ENCODE measurements at places on chromosomes 4 and X.

DNA sequence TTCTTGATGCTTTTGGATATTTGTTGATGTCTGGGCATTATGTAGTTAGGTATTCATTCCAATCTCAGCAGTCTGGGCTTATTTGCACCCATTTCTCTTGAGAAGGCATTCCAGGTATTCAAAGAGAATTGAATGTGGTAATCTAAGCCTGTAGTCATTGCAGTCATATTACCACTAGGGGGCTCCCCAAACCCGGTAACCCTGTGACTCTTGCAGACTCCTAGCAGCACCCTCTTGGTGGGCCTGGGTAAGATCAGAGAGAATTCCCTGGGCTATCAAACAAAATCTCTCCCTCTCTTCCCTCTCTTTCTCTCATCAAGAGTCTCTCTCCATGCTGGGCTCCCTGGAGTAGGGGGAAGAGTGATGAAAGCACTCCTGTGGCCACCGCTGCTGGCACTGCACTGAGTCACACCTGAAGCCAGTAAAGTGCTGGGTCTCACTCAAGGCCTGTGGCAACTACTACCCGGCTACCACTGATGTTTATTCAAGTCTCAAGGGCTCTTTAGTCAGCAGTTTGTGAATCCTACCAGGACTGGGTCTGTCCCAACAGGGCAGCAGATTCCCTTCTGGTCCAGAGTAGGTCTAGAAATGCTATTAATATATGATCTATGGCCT lies 187.7 kb upstream of the NUDT10 start:
- no peak for DNase-seq

- no peak for DNase-seq
Observed at GRCh38 chrX:10828640-10829039, 208.3 kb upstream of the MID1 start.

GRCh38 chr4:59979061-59979460 lies 1221.1 kb upstream of the ADGRL3 start:
- DNase-seq: no peak

DNA sequence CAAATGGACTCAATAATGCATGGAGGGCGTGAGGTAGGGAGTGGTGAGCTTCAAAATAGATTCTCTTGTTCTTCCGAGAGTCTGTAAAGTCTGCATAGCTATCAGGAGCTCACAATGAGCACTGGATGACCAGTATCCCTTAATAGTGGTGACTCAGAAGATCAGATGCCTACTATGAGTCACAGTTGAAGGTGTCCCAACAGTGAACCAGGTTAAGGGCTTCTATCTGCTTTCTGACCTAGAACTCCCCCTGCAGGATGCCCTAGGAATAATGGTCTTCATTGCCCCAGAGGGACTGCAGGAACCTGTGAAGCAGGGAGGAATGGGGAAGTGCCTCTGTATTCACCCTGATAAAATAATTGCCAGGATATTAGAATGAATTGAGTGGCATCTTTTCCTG lies 22.1 kb downstream of the DGKK start:
- no peak for DNase-seq

DNA sequence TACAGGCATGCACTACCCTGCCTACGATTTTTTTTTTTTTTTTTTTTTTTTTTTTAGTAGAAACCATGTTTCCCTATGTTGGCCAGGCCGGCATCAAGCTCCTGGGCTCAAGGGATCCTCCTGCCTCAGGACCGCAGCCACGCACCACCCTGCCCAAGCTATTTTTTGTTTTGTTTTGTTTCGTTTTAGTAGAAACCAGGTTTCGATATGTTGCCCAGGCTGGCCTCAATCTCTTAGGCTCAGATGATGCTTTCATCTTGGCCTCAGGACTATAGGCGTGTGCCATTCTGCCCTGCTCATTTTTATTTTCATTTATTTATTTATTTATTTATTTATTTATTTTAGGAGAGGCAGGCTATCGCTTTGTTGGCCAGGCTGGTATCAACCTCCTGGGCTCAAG lies 1.2 kb upstream of the SSX3 start:
- no peak for DNase-seq

GRCh38 chr4:99202536-99202935 lies 16.5 kb downstream of the ADH6 start:
- no peak for DNase-seq

DNA sequence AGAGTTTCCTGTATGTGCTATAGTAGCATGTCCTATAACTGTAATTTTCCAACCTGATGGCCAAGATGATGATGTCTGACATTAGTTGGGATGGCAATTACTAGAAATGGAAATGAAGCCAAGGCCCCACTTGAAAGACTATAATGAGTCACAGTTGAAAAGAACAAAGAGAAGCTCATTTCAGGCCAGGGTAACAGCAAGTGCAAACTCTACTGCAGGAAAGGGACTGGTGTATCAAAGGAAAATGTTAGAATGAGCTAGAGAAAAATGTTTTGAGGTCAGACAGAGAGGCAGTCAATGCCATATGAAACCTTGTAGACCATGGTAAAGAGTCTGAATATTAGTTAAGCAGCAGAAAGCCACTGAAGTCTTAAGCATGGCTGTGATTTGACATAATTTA lies 146.2 kb upstream of the SH3RF1 start:
- DNase-seq: no peak

- no peak for DNase-seq
Observed at GRCh38 chr4:147104768-147105167, 159.1 kb upstream of the TTC29 start.

DNA sequence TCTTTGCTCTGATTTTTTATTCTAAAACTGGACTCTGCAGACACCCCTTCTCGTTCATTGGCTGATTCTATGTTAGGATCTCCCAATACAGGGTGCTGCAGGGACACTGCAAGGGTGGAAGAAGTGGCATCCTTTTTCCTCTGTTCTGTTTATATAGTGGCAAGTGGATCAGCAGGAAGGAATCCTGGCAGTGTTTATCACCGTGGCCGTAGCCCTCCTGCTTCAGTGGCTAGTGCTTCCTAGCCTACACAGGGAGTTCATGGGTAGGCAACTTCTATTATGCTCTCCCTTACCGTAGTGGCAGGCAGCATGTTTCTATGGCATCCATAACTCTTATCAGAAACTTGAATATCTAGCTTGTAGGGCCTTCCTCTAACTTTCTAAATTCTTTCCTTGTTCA lies 6.4 kb upstream of the AP1AR start:
- no peak for DNase-seq

GRCh38 chr4:158065603-158066002 lies 107.2 kb downstream of the GASK1B start:
- no peak for DNase-seq

DNA sequence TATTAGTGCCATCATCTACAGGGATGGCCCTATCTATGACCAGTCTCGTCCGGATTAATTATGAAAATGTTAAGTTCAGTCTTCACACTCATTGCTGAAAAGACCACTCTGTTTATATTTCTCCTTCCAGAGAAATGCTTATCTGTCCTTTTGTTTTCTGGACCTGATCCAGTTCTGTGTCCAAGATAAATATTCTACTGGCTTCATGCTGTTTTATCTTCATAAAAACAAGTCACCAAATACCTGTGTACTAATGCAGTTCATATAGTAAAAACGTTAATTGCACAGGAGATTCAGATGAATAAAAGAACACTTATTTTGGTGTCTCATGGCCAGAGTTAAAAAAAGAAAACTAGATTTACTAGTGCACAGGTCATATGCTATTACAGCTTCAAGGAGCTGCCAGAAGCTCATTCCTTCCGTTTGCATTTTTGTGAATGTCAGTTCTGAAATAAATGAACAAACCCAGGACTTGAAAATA lies 17.3 kb downstream of the FNIP2 start:
- no peak for DNase-seq

GRCh38 chrX:16516232-16516876 lies 133.6 kb upstream of the S100G start:
- DNase-seq: no peak

GRCh38 chr4:169315530-169316343 lies 45.0 kb upstream of the SH3RF1 start:
- DNase-seq: no peak

DNA sequence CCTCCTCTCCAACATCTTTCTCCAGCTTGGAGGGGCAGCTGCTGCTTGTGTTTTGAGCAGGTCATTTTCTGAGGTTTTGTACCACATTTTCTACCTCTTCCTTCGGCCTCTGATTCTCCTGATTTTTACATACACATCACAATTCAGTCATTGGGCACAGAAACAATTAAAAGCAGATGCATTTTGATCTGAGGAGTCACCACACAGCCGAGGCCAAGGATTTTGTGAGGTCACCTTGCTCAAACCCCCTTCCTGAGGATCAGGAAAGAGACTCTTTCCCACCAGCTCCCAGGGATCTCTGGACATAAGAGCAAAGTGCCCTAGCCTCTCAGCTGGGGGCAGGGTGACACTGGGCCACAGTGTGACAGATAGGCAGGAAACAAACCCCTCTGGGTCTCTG lies 5.4 kb upstream of the FATE1 start:
- no peak for DNase-seq

DNA sequence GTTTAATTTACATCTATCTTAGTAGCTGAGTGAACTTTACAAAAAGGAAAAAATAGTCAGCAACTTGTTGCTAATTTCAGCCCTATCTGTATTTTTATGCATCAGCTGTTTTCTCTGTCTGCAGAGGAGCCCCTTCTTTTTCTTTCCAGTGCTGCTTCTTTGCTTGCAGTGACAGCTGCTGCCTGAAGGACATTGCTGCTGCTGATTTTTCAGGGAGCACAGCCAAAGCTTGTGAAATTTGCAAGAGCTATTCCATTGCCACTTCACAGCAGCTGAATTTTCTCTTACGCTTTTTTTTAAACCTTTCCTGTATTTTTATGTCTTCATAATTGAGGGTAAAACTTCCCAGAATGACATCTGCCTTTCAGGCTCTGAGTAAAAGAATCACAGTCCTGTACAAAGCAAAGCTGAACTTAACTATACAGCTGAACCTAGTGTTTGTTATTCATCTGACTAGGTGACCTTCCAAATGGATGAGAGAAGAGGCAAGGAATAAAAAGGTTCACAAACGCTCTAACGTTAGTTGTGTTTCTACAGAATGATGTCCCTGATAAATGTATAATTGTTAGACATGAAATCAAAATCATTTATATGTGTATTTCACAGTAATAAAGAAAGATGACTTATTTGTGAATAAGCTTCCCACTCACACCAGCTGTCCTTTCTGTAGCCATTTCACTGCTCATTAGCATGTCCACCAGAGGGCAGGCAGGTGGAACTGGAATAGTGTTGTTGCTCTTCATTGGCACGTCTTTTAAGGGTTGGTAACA lies 541.4 kb downstream of the ADGRL3 start:
- no peak for DNase-seq

DNA sequence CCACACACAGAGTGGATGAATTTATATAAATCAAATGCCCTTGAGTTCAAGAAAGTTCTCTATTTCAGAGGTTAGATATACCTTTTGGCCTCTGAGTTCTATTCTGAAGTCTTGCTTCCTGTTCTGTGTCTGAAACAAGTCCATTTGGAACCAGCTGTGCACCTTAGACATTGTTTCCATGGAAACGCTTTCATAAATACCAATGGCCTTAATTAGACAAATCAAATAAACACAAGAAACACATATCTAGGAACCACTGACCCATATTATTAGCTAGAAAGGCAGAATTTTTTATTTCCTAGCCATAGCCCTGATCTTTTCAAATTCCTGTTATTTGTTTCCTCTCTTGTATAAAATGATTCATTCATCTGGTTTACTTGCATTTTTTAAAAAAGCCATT lies 8.4 kb upstream of the C4orf54 start:
- no peak for DNase-seq
